ENCODE measurements at places on chromosomes 4 and X. TPM values are rescaled to one million over a fixed set of nuclear protein-coding genes. Genes with fewer than 3 reads are reported as not detected.

Gene SGMS2
- 14.4 TPM for polyA plus RNA-seq

Gene L1CAM
- 46.9 TPM for polyA plus RNA-seq

Gene S100P
- polyA plus RNA-seq = 9.0 TPM

Gene ZNF674
- 8.9 TPM for polyA plus RNA-seq

Gene CRMP1
- polyA plus RNA-seq = 69.3 TPM

Gene FGB
- 12.3 TPM for polyA plus RNA-seq

GRCh38 chrX:103913356-103914020 lies 48.9 kb upstream of the TMSB15B start:
- no peak for DNase-seq

DNA sequence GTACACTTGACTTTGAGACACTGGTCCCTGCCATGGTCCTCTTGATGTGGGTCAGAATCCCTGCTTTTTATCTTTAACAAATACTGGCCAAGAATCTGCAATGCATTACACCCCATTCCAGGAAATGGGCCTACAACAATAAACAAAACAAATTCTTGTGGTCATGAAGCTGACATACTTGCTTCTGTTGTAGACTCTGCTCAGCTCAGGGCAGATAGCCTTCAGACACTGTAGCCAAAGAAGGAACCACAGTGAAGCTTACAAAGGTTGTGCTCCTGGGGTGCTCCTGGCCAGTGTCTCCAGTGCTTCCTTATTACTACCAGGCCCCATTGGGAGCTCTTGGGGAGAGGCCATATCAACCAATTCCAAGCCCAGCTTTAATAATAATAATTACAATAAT lies 21.8 kb downstream of the KIAA1210 start:
- DNase-seq = no peak

- no peak for DNase-seq
Observed at GRCh38 chrX:95350774-95351488, 1333.7 kb upstream of the DIAPH2 start.

GRCh38 chr4:163087805-163088204 lies 78.9 kb downstream of the NAF1 start:
- no peak for DNase-seq

DNA sequence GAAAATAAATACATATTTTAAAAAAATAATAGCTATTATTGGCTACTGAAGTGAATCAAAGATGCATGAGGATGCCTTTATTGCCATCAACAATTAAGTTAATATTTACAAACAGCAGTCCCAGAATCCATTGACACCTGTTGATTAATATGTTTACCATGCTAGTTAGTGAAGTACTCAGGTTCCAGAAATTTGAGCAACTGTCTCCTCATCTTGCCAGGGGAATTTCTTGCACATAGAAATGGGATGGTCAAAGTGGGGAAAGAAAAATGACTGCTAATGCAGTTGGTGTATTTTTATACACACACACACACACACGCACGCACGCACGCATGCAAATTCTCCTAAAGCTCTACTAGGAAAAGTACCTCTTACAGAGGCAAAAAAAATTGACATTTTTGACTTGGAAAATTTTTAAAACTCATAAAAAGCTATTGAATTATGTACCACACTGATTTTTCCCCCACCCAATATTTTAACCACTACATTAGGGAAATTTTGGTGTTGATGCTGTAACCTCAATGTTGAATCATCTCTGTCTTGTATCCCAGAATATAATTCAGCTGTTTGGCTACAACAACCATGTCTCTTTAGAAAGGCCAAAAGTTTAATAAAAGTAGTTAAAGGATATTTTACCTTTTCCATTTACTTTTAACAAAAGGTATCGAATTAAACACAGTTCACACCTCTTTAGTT lies 105.3 kb upstream of the TMEM150C start:
- no peak for DNase-seq

DNA sequence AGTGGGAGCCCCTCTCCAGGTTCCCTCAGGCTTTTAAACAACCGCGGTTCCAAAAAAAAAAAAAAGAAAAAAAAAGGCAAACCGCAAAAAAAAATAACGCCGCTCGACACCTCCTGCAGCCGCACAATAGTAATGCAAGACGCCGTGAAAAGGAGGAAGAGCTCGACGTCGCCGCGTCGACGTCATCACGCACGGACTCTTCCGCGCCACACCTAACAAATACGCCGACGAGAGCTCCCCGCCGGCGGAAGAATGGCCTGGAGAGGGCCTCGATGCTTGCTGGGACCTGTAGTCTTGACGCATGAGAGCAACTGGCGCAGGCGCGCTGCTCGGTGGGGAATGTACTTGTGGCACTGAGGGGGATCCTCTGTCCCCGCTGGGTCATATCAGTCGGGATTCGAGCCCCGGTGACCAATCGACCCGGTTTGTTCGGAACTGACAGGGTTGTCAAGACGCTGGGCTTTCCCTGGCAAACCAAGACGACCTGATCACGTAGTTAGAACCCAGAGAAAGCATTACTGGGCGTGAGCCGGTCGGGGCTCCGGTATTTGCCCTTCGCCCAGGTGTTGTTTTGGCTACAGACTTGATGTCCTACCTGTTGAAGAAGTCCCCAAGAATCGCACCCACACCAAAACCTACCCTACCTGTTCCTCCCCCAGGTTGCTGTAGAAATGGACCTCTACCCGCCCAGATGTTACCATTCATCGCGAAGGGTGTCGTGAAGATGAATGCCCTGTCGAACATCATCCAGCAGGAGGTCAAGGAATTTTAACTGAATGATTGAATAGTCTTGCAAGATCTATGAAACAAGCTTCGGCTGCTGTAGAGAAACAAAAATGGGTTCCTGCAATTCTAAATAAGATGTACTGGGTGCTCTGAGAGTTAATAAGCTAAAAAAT lies at the start of gene CBR4:
TSS of gene CBR4 (minus strand) at position 131 of the 899 bp plus-strand sequence. CDS start 166 bp downstream, outside the sequence.
- DNase-seq = peak; percentile 98
